ENCODE measurements at places on chromosomes 16 and 17. TPM values are rescaled to one million over a fixed set of nuclear protein-coding genes. Genes with fewer than 3 reads are reported as not detected.

SULT1A4 gene
- 5.2 TPM for total RNA-seq

RAD51D gene
- 4.7 TPM for total RNA-seq

CDRT15L2 gene
- not detected for total RNA-seq

KCNJ12 gene
- total RNA-seq = 2.9 TPM

TTYH2 gene
- total RNA-seq = 6.0 TPM

TP53TG3 gene
- not detected for total RNA-seq

RBFOX1 gene
- total RNA-seq = not detected

KRT39 gene
- not detected for total RNA-seq

KCTD11 gene
- total RNA-seq = 20.6 TPM

KRTAP4-4 gene
- not detected for total RNA-seq

CDH5 gene
- total RNA-seq = 30.6 TPM

TNP2 gene
- not detected for total RNA-seq

FBXL19 gene
- 15.2 TPM for total RNA-seq

ST6GALNAC1 gene
- total RNA-seq = 0.54 TPM

CHTF18 gene
- total RNA-seq = 22.0 TPM

KRT31 gene
- total RNA-seq = not detected

CHD3 gene
- total RNA-seq = 64.0 TPM

TELO2 gene
- total RNA-seq = 6.3 TPM

NPIPA7 gene
- total RNA-seq = 19.9 TPM

BBS2 gene
- 48.4 TPM for total RNA-seq

LGALS3BP gene
- 105 TPM for total RNA-seq

TP53TG3C gene
- not detected for total RNA-seq

RPL38 gene
- 485 TPM for total RNA-seq

ADAT1 gene
- 27.5 TPM for total RNA-seq

PRR15L gene
- not detected for total RNA-seq

NAE1 gene
- total RNA-seq = 46.6 TPM

CLEC19A gene
- total RNA-seq = not detected

MEIOC gene
- total RNA-seq = under 0.01 TPM

TXNDC11 gene
- 55.2 TPM for total RNA-seq

ITGAX gene
- total RNA-seq = not detected

FNDC8 gene
- not detected for total RNA-seq
